ENCODE measurements at places on chromosomes 6 and 20. TPM values are rescaled to one million over a fixed set of nuclear protein-coding genes. Genes with fewer than 3 reads are reported as not detected.
A peak's percentile ranks its signal among the peaks of the same experiment; 100 is the strongest.

GRCh38 chr6:119145111-119145510, 66.6 kb upstream of the FAM184A start:
- peak; percentile 9 for DNase-seq

GRCh38 chr6:37940074-37940847, 120.7 kb downstream of the ZFAND3 start:
- DNase-seq, result peak; percentile 68

- no peak for DNase-seq
Measured at GRCh38 chr6:129353067-129353466, 356.9 kb downstream of the ARHGAP18 start.

- no peak for DNase-seq
Measured at GRCh38 chr6:167778497-167779128, 48.1 kb upstream of the AFDN start.

GRCh38 chr6:168396561-168396960, 44.4 kb upstream of the SMOC2 start:
- no peak for DNase-seq

GRCh38 chr6:160737934-160738333, 35.9 kb downstream of the PLG start:
- no peak for DNase-seq

- no peak for DNase-seq
Measured at GRCh38 chr20:22556565-22557056, 27.8 kb downstream of the FOXA2 start.

- DNase-seq, result no peak
Measured at GRCh38 chr6:961407-961960, 268.5 kb upstream of the EXOC2 start.

GRCh38 chr6:56363796-56364430, 116.5 kb upstream of the COL21A1 start:
- DNase-seq, result no peak

DNA sequence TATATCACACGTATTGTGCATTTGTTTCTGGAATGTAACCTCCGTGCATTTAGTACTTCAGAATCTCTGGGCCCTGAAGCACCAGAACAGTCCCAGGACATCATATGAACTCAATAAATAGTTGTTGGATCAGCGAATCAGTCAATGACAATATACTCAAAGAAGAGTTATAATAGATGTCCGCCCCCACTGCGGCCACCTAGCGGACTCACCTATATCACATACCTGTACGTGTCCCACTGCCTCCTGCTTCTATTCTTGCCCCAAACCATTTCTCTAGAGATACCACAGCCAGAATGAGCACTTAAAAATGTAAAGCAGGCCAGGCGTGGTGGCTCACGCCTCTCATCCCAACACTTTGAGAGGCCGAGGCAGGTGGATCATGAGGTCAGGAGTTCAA, 73.9 kb downstream of the DCDC2 start:
- DNase-seq, result no peak

GRCh38 chr6:15464211-15464725, 198.6 kb downstream of the DTNBP1 start:
- peak; percentile 44 for DNase-seq

GRCh38 chr6:102742754-102743356, 1349.3 kb downstream of the GRIK2 start:
- DNase-seq, result no peak

DNA sequence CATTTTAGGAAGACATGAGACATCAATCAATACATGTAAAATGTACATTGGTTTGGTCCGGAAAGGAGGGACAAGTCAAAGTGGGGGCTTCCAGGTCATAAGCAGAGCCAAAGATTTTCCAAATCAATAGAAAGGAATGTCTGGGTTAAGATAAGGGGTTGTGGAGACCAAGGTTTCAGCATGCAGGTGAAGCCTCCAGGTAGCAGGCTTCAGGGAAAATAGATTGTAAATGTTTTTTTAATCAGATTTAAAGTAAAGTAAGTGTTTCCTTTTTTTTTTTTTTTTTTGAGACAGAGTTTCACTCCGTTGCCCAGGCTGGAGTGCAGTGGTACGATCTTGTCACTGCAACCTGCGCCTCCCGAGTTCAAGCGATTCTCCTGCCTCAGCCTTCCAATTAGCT, 16.8 kb upstream of the SERPINB9 start:
- DNase-seq, result no peak

DNA sequence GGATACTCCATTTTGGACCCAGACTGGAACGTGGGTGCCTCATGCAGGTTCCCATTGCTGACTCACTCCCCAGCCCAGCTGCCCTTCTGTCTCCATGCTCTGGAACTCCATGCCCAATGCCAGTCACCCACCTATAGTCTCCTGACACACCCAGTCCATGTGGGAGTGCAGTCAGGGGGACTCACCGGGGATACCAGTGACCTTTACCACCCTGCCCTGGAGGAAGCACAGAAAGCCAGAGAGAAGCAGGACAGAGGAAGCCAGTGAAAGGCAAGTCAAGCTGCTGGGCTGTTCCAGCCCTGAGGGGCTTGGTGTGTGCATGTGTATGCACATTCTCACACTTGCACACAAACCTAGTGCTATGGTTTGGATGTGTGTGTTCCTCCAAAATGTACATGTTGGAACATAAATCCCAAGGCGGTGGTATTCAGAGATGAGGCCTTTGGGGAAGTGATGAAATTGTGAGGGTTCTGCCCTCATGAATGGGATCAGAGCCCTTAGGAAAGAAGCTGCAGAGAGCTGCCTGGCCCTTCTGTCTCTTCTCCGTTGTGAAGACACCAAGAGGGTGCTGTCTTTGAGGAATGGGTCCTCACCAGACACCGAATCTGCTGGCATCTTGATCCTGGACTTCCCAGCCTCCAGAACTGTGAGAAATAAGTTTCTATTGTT, 121.4 kb upstream of the MAFB start:
- no peak for DNase-seq

GRCh38 chr6:170369403-170369802, 62.8 kb downstream of the FAM120B start:
- no peak for DNase-seq

- peak; percentile 65 for DNase-seq
Measured at GRCh38 chr6:15429141-15430110, 183.6 kb downstream of the JARID2 start.

GRCh38 chr20:10239954-10240353, 21.3 kb downstream of the SNAP25 start:
- peak; percentile 58 for DNase-seq

Gene CTCFL
- 0.06 TPM for total RNA-seq

Gene MCHR2
- not detected for total RNA-seq

Gene NOL7
- total RNA-seq, result 356 TPM

Gene LRFN2
- total RNA-seq, result not detected

Gene SERAC1
- total RNA-seq, result 2.5 TPM

Gene RAET1G
- total RNA-seq, result 0.86 TPM

Gene SAMD10
- 1.2 TPM for total RNA-seq

All from Daoy (cell line).